ENCODE measurements at places on chromosomes 12 and 14.

DNA sequence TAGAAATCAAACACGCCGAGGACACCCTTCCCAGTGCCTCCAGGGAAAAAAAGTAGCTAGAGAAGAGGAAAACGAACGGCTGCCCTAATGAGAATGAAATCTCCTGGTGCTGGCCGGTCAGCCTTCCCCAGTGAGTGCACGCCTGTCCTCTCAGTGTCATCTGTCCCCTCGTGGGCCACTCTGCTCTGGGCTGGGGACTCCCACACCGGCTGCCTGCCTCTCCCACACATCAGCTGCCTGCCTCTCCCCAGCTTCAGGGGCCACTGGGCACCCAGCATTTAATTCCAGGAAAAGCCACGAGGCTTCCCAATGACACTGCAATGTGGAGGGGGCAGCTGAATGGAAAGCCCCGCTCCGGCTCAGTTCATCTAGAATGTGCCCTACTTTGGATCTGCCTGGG, 59.0 kb downstream of the CCDC85C start:
- DNase-seq = no peak

DNA sequence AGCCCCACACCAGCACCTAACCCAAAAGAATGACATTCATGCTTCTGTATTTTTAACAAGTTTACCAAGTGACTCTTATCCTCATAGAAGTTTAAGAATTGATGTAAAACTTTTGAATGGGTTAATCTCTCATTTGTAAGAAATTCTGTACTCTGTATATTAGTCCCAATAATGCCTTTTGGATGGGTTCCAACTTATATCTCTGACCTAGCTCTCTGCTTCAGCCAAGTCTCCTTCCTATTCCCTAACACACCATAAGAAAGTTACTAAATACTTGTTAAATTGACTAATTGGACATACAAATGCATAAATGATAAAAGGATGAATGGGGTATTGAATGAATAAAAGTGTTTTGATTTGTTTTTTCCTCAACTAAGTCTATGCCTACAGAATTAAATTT, 557.3 kb downstream of the TMTC2 start:
- no peak for DNase-seq

- no peak for DNase-seq
Measured at GRCh38 chr14:61630399-61631044, 64.8 kb upstream of the HIF1A start.

- DNase-seq = no peak
Measured at GRCh38 chr14:74133833-74134481, 49.2 kb downstream of the LIN52 start.

- DNase-seq = no peak
Measured at GRCh38 chr12:116540622-116541152, 18.5 kb upstream of the MAP1LC3B2 start.
